ENCODE measurements at places on chromosomes 7 and 10. TPM values are rescaled to one million over a fixed set of nuclear protein-coding genes. Genes with fewer than 3 reads are reported as not detected.

Gene CTAGE4
- total RNA-seq: 2.0 TPM

Gene CYP3A7
- total RNA-seq: not detected

Gene CPED1
- 4.6 TPM for total RNA-seq

Gene TMEM236
- total RNA-seq: under 0.01 TPM

Gene SPDYE2B
- total RNA-seq: 0.21 TPM

Gene TUBAL3
- not detected for total RNA-seq

Gene NME8
- total RNA-seq: 1.7 TPM

Gene TSPAN13
- 5.0 TPM for total RNA-seq
